ENCODE measurements at places on chromosomes 16 and 17.

GRCh38 chr17:42893359-42893758, 7.2 kb upstream of the G6PC1 start:
- no peak for DNase-seq

DNA sequence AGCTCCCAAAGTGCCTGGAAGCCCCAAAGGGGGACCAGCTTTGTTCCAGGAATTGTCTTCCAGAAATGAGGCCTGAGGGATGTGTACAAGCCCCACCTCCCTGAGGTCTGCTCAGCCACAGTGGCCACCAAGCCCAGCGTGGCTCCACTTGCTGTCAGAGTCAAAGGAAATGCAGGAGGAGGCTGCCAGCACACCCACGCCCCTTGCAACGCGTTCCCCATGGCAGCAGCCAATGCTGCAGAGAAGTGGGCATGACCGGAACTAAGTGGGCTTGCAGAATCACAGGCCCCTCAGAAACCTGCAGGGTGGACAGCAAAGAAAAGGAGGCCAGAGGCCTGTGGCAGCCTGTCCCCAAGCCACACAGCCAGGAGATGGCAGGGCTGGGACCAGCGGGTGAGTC, 320.8 kb downstream of the FOXL1 start:
- DNase-seq = no peak

GRCh38 chr16:17759451-17760390, 289.0 kb upstream of the XYLT1 start:
- DNase-seq = no peak

DNA sequence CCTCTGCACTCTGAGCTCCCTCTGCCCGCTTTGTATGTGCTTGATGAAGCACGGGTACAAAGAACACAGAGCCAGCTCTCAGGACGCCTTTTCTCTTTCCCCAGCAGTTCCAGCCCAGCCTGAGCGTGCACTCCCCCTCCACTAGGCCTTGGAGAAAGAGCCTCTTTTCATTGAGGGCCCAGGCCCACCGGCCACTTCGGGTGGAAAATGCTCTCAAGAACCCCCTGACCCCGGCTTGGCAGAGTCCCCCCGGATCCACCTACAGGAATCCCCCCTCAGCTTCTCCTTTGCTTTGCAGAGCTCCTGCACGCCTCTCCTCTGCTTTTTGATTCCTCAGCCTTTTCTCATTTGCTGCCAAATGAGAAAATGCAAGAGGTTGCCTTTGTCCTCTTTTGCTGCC, 30.2 kb downstream of the MRC2 start:
- no peak for DNase-seq

DNA sequence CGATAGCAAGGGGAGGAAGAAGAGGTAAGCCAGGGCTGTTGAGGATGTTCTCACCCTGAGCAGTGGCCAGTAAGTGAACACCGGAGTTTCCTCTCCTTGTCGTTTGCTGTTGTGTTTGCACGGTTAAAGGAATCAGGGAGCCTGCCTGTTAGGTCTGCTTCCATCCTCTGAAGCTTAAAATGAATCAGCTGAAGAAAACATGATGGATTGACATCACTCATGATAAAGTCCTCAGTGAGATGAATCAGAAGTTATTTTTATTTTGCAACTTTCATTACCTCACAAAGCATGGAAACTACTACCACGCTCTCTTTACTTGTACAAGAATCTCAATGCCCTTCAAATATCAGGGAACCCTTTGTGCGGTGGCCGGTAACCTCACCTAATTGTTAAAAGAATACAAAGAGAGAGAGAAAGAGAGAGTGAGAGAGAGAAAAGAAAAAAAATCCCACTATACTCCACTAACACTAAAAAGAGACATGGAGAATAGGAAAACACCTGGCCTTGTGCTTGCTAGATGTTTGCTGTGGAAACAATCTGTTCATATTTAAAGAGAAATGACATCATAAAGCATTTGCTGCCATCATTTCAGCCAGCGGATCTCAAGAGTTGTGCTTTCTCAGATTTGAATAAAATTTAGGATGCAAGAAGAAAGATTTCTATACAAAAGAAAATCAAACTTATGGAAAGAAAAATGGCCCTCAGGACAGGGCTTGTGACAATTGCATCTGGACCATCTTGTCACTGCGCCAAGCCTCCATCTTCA, 441.6 kb upstream of the SALL1 start:
- DNase-seq = no peak

DNA sequence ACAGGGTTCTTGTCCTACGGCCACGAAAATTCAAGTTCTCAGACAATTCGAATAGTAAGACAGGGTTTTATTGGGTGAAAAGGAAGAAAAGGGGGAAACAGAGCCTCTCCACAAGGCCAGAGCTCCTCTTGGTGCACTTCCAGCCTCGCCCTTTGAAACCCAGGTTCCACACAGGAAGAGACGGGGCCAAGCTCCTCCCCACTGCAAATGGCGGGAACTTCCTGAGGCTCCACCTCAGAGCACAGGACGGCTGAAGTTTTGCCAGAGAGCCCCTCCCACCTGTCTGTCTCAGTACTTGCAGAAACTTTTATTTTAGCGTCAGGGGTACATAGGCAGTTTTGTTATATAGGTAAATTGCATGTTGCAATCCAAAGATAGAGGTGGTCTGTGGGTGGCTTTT, 165.7 kb upstream of the CDH8 start:
- no peak for DNase-seq

- no peak for DNase-seq
These were observed 395.5 kb downstream of the TMEM114 start for GRCh38 chr16:8194794-8195193.

DNA sequence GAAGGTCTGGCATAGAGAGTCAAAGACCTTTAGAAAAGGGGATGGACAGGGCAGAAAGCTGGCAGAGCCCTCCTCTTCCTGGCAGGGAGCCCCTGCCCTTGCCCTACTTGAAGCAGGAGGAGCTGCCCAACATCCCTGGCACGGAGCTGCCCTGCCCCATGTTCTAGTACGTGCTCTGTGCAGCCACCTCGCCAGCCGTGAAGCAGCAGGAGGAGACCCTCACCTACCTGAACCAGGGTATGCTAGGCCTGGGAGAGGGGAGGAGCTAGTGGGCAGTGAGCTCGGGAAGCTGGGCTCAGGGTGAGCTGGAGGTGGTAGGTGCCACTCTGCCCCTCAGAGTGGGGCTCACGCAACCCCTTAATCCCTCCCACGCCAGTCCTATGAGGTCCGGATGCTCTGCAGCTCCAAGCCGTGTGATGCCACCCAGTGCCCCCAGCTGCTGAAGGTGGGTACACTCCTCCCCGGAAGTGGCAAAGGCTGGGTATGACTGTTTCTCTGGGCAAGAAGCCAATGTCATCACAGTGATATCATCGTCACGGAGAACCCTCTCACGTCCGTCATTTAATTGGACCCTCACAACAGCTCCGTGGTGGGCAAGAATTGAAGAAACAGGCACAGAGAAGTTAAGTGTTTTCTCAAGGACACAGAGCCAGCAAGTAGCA, 12.7 kb upstream of the STAC2 start:
- DNase-seq = peak; percentile 82

DNA sequence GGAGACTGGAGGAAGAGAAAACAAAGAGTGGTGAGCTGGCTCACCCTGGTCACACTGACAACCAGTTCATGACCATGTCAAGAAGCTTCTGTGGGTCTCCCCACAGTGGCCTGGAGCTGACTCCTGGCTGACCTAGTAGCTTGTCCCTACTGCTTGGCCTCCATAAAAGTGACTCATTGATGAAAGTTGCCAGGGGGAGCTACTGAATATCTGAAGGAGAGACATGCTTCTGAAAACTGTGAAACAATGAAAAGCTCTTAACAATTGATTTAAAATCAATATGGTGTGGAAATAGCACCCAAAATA, 22.0 kb downstream of the SMPD3 start:
- no peak for DNase-seq

DNA sequence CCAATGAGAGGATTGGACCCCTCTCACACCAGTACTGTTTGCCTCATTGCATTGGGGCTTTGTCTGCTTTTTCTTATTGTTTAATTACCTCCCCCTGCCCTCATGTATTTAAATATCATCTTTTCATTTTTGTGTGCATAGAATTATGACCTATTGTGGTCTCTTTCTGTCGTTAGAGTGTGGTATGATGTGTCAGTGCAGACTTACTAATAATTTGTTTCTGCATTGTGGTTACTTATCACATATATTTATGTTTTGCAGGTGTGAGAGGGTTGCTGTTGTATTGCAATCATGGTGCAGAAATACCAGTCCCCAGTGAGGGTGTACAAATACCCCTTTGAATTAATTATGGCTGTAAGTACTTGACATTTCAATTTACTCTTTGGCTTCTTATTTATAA, 2.5 kb downstream of the SEC14L1 start:
- DNase-seq = no peak

- DNase-seq = no peak
These were observed 205.6 kb downstream of the RPTOR start for GRCh38 chr17:80750263-80750662.

DNA sequence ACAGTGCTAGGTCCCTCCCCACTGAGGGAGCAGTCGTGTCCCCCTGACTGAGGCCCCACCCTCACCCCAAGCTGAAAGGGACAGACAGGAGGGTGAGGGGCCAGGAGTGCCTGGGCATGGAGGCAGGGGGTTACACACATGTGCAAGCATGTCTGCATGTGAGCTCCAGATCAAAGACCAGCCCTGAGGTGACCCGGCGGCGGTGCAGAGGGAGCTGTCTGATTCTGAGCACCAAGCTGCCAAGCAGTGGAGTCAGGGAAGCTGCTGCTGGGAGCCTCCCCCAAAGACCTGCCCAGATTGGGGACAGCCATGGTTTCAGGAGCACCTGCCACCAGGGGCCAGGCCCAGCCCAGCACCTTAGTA, 5.5 kb downstream of the DLX3 start:
- no peak for DNase-seq

GRCh38 chr16:29662729-29663015, 375 bp upstream of the SPN start:
- peak; percentile 91 for DNase-seq

DNA sequence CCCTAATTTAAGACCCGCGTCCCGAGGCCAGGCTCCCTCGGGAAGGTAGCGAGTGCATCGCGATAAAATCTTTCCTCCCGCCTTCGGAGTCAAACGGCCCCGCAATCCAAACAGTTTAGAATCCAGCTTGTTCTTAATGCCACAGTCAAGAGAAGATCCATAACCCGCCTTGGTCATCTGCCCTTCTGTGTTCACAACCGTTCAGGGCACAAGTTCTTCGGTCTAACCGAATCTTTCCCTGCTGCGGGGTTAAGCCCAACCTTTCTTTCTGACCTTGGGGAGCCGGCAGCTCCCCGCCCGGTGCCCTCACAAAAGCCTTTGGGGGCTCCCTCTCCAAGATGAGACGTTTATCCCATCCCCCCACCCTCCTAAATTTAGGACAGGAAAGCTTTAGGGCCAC, 30.3 kb downstream of the CPSF4L start:
- peak; percentile 11 for DNase-seq

- DNase-seq = no peak
These were observed 44.5 kb downstream of the EFCAB13 start for GRCh38 chr17:47368262-47368661.

DNA sequence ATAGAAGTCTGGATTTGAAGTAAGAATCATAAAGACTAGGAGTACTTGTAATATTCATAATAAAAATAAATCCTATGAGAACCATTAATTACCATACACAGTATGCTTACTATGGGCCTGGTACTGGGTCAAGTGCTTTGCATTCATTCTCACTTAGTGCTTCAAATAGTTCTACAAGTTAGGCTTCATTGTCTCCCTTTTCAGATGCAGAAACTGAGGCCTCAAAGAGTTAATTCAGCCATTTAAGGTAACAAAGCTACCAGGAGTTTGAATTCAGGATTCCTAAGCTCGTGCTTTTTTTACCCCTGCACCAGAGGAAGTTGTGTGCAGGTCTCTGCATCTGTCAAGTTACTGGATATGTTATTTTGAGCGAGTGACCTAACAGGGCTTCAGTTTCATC, 1098.4 kb upstream of the EEF2KMT start:
- no peak for DNase-seq

DNA sequence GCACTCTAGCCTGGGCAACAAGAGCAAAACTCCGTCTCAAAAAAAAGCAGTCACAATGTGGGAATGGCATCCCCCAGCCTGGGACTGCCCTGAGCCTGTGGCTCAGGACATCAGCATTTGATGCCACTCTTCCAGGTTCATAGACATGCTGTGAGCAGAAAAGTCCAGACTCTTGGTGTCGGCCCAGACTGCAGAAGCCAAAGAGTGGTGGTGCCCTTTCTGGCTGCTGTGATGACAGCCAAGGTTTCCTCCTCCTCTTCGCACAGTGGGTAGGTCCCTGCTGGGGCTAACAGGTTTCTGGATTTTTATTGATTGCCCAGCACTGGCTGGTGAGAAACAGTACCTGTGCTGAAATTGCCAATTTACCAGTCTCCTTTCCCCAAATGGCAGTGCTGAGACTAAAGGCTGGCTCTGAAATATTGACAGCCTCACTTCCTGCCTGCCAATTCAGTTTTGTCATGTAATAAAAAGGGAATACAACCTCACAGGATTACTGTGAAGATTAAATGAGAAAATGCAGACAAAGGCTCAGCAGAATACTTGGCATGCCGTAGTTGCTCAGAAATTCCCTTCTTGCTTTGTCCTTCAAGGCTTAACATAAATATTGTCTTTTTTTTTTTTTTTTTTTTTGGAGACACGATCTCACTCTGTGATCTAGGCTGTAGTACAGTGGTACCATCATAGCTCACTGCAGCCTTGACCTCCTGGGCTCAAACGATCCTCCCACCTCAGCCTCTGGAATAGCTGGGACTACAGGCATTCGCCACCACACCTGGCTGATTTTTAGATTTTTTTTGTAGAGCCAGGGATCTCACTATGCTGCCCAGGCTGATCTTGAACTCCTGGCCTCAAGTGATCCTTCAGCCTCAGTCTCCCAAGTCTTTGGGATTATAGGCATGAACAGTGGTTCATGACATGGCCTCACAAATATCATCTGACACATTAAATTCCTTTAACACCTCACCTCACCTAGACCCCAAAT, 15.5 kb upstream of the UBE2G1 start:
- no peak for DNase-seq

DNA sequence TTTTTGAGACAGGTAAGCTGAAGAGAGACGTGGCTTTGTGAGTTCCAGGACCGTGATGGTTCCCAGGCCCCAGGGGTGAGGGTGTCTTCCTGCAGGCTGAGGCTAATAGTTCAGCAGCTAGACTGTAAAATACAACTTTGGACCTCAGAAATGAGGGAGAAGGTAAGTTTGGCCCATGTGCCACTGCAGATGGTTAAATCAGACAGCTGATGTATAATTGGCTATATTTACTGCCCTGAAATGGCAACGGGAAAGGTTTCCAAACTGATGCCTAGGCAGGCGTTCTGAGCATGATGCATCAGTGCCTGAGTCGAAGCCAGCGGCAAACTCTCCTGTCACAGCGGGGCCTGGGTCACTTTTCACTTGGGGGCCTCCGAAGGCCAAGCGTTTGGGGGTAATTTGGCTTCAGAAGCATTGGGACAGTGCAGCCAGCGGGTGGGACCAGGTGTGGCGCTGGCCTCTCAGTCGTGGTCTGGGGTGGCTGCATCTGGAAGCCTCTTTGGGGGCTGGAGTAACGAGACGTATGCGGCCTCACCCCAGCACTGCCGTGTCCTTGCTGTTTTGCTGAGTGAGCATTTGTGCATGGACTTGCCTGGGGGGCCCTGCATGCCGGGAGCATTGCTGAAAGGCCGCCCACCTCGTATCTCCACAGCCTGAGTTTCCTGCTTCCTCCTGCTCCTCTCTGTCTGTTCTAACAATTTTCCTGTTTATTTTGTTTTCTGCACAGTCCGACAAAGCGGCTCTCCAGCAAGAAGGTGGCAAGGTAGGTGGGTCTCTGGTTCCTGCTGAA, 31.2 kb upstream of the CAPN15 start:
- no peak for DNase-seq

GRCh38 chr16:57730771-57731730, 4.5 kb upstream of the KATNB1 start:
- DNase-seq = no peak
